ENCODE measurements at places on chromosomes 12 and 14. TPM values are rescaled to one million over a fixed set of nuclear protein-coding genes. Genes with fewer than 3 reads are reported as not detected.

GRCh38 chr12:14577344-14577743 lies 9.7 kb upstream of the PLBD1 start:
- H3K36me3 ChIP-seq: no peaks in the 10 kb centered on the region
- no peak overlapping the region for H3K4me3 ChIP-seq
- no peak overlapping the region for H3K27ac ChIP-seq
- no peaks in the 10 kb centered on the region for H3K27me3 ChIP-seq

GRCh38 chr14:90330203-90331196 lies 1.2 kb downstream of the NRDE2 start:
- H3K4me3 ChIP-seq: no peak overlapping the region
- H3K36me3 ChIP-seq: no peaks in the 10 kb centered on the region
- H3K4me1 ChIP-seq: peaks cover 17% of the 10 kb centered on the region
- no peak for DNase-seq

Gene GARIN6
- total RNA-seq: not detected

- DNase-seq: no peak
- H3K36me3 ChIP-seq: no peaks in the 10 kb centered on the region
- H3K4me1 ChIP-seq: peaks cover 27% of the 10 kb centered on the region
- no peak overlapping the region for H3K4me3 ChIP-seq
- H3K27ac ChIP-seq: no peak overlapping the region
- H3K27me3 ChIP-seq: peaks cover 31% of the 10 kb centered on the region
Observed at GRCh38 chr14:102924632-102925588, 2.4 kb downstream of the AMN start.

Gene CCDC197
- not detected for total RNA-seq

GRCh38 chr14:75249251-75249957 lies 29.2 kb upstream of the FOS start:
- H3K36me3 ChIP-seq: no peaks in the 10 kb centered on the region
- H3K4me3 ChIP-seq: no peak overlapping the region
- H3K4me1 ChIP-seq: peaks cover 34% of the 10 kb centered on the region
- no peak overlapping the region for H3K27ac ChIP-seq
- H3K27me3 ChIP-seq: no peaks in the 10 kb centered on the region

DNA sequence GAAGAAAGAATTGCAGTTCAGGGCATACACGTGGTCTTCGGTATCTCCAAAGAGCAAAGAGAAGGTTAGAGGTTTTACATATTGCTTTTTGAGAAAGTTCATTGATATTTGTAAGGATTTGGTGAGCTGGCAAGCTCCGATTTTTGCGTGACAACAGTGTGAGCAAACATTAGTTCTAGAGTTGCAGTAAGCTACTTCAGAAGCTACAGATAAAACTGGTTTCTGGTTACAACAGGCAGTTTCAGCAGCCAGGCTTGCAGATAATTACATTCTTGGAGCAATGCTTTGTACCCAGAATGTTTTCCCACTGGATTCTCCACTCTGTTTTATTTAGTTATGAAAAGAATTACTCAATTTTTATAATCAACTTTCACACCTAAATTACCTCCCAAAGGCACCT lies 28.2 kb downstream of the KLRK1 start:
- no peaks in the 10 kb centered on the region for H3K27me3 ChIP-seq
- no peaks in the 10 kb centered on the region for H3K36me3 ChIP-seq
- H3K4me1 ChIP-seq: peaks cover 26% of the 10 kb centered on the region
- no peak for DNase-seq
- peak overlapping the region; percentile 98 for H3K27ac ChIP-seq

DNA sequence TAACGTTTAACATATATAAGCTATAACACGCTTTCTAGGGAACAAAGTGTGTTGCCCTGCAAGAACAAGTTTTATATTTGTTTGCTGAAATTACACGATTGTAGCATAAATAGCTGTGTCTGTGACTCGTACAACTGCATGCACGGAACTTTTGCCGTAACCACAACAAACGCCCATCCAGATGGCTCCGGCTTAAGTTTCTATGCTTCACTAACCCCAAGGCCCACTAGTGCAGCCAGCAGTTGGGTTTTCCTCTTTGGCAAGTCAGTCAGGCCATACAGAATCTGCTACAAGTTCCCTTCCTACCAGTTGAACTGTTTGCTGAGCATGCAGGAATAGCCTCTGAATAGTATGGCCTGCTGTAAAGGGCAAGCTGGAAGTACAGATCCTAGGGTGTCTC lies 12.1 kb downstream of the CSRP2 start:
- DNase-seq: no peak
- H3K4me3 ChIP-seq: no peak overlapping the region
- H3K27me3 ChIP-seq: no peaks in the 10 kb centered on the region
- no peaks in the 10 kb centered on the region for H3K4me1 ChIP-seq
- no peak overlapping the region for H3K27ac ChIP-seq
